Right atrium auricular region (tissue), 2 donors: ENCODE measurements at places on chromosomes 13 and 19.

- no peak for DNase-seq
Observed at GRCh38 chr19:46998445-46999125, 21.1 kb upstream of the NPAS1 start.

DNA sequence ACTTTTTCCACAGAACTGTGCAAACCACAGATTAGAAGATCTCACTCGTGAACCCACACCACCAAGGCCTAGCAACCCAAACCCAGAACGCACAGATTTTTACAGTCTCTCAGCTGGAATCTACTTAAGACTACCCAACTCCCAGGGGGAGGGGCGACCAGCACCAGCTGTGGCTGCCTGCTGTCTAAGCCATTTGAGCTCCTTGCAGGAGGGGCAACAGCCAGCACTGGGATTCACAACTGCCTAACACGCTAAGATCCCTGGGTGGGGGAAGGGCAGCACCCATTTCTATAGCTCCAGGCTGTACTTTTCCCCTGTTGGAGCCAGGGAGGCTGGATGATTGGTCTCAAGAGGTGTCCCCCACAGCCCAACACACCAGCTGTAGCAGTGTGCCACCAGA is 368.8 kb downstream of the SUCLA2 start:
- no peak for DNase-seq

- no peak for DNase-seq
Observed at GRCh38 chr19:54434873-54435214, 14.2 kb upstream of the LENG8 start.

GRCh38 chr19:1401138-1401888 is at the start of gene GAMT:
Gene GAMT (minus strand): TSS chr19:1401542. CDS start chr19:1401476, 66 bp downstream.
- no peak for DNase-seq

- DNase-seq, result no peak
Observed at GRCh38 chr13:110446575-110446890, 115.0 kb downstream of the RAB20 start.

DNA sequence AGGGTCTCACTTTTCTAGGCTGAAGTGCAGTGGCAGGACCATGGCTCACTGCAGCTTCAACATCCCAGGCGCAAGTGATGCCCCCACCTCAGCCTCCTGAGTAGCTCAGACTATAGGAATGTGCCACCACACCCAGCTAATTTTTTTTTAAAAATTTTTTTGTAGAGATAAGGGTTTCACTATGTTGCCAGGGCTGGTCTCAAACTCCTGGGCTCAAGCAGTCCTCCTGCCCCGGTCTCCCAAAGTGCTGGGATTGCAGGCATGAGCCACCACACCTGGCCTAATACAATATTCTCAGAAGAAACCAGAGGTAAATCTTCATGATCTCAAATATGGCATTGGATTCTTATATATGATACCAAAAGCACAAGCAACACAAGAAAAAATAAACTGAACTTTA is 47.7 kb downstream of the FLT1 start:
- DNase-seq, result no peak

DNA sequence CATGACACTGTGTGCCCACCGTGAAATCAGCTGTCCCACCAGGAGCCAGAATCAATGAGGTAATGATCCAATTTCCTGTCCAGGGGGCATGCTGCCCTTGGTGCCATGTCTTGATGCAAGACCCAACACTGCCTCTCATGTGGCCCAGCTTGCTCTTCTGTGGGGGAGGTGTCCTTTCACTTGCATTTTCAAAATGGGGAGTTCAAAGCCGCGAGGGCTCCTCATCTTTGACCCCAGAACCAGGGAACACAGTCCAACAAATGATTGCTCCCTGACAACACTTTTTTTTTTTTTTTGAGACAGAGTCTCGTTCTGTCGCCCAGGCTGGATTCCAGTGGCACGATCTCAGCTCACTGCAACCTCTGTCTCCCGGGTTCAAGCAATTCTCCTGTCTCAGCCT is 64.1 kb downstream of the FGF9 start:
- DNase-seq, result no peak

DNA sequence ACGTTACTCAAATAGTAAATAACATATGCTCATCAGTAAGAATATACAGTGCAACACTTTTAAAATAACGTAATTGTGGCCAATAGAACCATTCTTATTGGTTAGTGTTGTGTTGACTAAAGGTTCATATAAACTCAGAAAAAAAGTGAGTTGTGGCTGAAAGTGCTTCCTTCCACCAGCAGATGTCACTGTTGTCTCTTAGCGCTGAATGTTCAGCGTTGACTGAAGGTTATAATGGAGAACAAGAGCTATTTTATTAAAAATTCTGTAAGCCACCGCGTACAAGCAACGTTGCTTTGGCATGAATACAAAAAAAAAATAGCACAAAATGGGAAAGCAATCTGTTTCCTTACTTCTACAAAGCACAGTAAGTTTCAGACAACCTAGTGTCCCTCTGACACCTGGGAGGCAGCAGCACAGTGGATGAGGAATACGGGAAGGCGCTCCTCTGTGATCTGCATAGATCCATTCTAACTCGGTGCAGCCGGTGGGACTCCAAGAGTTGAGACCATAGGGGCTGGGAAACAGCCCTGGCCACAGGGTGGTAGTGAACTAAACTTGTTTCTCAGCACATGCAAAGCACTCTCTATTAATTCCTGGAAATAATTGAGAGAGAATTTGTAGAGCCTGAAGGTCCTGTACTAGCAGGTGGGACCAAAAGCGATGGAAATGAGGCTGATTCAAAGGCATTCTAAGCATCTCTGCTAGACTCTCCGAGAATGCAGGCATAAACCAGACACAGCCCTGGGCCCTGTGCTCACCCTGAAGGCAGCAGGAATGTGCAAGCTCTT is 23.9 kb upstream of the OXGR1 start:
- no peak for DNase-seq

DNA sequence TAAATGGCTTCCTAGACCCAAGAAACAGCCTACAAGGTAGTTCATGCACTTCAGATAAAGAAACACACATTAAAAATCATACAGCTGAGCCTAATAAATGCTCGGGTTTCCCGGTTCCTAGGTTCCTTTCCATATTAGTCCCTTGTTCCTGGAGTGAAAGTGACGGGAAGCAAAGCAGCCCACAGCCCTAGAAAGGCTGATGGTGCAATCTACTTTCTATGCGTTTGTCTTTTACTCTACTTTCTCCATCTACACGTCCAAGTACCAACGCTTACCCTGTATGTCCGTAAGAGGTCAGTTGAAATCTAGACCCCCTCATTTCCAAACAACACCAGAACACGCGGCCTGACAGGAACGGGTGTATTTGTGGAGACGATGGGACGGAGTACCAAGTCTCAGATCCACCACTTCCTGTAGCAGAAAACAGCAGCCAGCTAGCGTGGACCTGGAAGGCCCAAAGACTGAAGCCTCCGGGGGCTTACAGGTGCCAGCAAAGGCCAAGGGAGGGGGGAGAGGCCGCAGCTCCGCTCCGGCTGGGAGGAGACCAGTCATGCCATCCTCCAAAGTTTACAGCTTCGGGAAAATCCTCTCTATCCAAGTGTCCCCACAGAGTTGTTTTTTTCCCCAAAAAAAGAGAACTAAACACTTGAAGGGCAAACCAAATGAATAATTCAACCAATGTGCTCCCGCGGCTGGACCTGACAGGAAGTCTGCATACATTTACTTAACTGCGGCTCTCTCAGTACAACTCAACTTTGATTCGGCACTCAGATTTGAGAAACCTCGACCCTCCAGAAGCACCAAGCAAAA is 34.1 kb downstream of the STK24 start:
- DNase-seq, result no peak

DNA sequence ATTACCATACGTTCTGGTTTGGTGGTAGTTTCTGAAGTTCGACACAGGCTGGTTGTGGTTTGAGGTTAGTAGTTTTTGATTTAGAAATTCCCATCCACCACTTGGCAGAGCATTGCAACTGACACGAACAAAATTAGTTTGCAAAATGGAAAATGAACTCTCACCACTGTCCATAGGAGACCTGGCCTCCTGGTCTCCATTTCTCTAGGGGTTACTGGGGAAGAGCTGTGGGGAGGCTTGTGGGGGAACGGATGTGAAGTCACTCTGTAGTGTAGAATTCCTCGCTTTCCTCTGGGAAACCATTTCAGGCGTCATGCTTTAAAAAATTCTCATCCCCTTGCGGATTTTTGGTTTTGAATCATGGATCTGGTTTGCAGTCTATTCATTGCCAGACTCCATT is 321.5 kb upstream of the MAB21L1 start:
- DNase-seq, result no peak

- no peak for DNase-seq
Observed at GRCh38 chr13:106241974-106242953, 293.2 kb downstream of the EFNB2 start.

- DNase-seq, result no peak
Observed at GRCh38 chr19:34555447-34555846, 73.9 kb downstream of the WTIP start.

DNA sequence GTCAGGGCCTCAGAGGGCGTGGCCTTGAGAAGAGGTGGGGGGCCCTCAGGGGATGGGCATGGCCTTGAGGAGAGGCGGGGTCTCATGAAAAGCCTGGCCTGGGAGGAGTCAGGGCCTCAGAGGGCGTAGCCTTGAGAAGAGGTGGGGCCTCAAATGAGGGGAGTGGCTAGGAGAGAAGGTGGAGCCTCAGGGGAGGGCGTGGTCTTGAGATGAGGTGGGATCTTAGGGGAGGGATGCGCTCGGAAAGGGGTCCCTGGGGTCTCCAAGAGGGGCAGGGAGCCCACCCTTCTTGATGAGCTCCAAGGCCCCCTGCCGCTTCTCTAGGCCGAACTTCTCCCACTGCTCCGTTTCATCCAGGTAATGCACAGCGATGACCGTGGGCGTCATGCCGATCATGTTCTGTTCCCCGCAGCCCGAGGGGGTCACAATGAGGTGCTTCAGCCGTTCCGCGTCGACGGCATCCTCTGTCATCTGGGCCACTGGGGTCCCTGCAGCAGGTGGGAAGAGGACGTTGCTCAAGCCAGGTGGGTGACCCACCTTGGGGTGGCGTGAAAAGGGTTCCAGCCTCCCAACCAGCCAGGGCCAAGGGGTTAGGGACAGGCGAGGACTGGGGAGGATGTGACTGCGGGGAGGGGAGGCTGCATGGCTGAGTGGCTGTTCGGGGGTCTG is 24.3 kb upstream of the TNFSF14 start:
- DNase-seq, result no peak
